ENCODE measurements at places on chromosomes 1 and 21.

DNA sequence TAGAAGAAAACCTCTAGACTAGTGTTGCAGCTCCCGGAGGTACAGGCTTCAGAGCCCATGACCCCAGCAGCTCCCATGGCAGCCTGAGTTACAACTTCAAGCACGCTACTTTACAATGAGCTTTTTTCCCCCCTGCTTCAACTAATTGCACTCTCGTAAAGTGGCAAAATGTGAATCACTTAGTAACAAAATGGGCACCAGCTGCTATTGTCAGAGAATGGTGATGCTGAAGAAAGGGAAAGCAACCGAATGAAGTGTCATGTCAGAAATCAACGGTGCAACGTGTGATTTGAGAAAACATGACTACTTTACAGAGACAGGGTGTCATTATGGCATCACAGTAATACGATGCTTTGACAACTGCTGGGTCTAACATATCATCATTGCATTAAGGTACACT is 40.5 kb downstream of the ESRRG start:
- no peak for DNase-seq

DNA sequence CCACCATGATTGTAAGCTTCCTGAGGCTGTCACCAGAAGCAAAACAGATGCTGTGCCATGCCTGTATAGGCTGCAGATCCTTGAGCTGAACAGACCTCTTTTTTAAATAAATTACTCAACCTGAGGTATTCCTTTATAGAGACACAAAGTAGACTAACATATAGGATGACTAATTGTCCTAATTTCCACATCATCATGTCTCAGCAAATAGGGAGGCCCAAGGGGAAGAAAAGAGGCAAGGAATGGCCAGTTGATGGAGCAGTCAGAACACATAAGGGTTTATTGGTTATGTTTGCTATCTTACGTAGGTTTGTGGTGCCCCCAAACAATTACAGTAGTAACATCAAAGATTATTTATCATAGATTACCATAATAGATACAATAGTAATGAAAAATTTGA is 126.2 kb downstream of the RASAL2 start:
- DNase-seq, result no peak

DNA sequence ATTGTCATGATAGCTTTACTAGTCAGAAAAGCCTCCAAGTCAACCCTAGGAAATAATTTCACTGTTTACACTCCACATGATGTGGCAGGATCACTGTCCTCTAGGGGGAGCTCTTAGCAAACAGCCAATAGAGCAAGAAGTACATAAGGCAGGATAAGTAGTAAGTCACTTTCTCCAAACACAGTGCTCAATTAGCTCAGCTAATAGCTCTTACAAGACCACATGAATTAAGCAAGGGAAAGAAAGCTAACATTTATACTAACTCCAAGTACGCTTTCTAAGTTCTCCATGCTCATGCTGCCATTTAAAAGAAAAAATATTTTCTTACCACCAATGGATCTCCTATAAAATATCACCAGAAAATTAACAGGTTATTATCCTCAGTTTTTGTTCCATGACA is 66.9 kb upstream of the LRIF1 start:
- DNase-seq, result peak; percentile 13

DNA sequence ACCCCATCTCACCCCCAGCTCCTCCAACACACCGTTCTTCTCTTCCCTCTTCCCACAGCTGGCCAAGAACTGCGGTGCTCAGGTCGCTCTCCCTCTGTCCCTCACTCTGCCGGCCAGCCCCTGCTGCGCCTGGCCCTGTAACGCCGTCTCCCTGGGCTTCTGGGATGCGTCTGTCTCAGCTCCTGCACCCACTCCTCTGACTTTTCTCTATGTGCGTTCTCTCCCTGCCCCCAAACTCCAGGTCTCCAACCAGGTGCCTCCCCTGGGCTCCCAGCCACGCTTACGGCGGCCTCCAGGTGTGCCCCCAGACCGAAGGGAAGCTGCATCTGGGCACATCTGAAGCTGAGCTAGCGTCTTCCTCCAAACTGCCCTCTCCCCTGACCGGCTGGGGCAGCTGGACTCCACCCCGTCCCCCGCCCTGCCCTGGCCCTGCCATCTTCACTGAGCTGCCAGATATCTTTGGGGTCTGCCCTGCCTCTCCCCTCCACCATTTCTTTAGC is 2.6 kb downstream of the KRTAP10-12 start:
- no peak for DNase-seq

- DNase-seq, result no peak
These were observed 21.4 kb upstream of the LSM10 start for GRCh38 chr1:36419140-36419539.

DNA sequence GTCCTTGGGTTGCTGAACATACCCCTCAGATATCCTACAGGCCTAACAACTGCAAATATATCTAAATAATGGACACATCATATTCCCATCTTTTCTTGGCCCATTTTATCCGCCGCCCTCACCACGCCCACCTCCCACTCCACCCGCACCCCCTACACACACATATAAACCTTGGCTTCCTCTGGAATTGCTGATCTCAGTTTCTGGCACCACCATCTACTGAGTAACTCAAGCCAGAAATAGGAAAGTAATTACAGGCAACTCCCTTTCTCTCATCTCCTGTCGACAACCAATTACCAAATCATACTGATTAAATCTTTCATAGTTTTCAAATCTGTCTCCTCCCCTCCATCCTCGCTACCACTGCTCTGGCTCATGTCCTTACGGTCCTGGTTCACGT is 4.7 kb downstream of the RGS8 start:
- no peak for DNase-seq

GRCh38 chr1:183003203-183003602 is 20.0 kb upstream of the LAMC1 start:
- no peak for DNase-seq

DNA sequence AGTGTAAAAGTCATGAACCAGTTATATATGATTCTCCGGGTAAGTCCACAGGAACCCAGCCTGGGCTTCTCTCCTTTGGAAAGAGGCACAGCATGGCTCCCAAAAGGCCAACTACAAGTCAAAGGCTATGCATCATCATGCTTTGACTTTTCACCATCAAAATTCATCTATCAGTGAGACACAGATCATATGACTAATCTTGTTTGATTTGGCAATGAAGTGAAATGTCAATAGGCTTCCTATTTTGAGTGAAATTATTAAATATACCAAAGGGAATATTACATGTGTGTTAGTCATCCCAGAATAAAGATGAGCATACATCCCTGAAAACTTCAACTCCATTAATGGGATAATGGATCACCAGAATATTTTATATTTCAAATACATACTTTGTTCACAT is 83.5 kb upstream of the ADGRL2 start:
- no peak for DNase-seq

DNA sequence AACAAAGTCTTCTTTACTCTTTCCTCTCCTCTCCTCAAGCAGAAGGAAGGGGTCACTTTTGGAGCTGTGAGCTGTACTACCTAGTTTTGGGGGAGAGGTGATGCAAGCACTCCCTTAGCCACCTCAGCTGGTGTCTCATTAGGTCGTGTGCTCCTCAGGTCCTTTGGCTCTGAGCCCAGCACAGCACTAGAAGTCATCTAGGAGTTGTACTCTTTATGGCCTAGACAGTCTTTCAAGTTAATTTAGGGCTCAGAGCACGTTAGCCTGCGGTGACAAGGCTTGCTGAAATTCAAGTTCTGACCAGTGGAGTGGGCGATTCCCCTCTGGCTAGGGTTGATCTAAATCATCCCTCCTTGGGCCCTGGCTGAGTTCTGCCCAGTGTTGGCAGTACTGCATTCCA is 48.0 kb upstream of the WDR26 start:
- no peak for DNase-seq

DNA sequence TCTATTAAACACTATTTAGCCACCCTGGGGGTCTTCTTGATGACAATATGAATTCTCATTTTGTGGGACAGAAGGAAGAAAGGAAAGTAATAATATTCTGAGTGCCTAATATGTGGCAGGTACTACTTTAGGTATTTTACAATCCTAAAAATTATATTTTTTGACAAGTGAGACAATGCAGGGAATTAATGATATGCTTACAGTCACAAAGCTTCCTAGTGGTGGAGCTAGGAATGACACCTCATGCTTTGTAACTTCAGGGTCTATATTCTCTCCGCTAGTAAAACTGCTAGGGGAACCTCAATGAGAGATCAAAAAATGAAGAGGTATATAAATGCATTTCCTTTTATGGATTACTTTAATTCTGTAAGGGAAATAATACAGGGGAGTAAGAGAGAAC is 44.3 kb downstream of the TPR start:
- DNase-seq, result no peak

DNA sequence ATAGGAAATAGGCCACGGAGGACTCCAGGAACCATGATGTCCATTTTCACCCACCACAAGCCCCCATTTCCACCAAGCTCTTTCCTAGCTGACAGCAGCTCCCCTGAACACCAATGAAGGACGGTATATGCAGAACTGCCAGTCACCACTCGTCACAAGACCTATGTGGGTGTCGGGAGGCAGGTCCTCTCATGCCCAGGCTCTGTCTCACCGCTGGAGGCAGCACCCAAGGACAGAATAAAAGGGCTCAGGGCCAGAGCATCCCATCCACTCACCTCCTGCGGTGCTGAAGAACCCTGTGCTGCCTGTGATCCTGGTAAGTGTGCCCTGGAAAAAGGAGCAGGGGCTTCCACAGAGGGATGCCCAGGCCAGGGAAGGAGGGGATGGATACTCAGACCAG is at the start of gene LCE1F:
LCE1F (plus strand) TSS at position 266 of the 400 bp plus-strand sequence. CDS start 1,232 bp downstream, outside the sequence.
- no peak for DNase-seq

- no peak for DNase-seq
These were observed 66.6 kb downstream of the SCMH1 start for GRCh38 chr1:41175546-41175945.

- DNase-seq, result no peak
These were observed 79.5 kb downstream of the NRIP1 start for GRCh38 chr21:14985306-14985705.

DNA sequence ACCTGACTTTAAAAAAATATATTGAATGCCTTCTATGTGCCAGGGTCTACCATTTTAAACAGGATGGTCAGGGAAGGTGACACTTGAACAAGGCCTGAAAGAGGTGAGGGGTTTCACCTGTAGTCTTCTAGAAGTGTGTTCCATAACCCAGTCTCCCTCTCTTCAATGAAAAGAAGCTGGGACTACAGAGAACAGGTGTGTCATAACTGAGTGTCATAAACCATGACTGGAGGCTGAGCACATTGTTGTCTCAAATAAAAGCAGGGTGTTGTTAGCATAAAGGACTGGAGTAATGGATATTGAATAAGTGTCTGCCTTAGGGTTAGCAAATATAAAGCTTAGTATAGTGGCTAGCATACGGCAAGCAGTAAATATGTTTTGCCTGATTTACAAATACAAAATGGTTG is 65.4 kb downstream of the SYDE2 start:
- no peak for DNase-seq

DNA sequence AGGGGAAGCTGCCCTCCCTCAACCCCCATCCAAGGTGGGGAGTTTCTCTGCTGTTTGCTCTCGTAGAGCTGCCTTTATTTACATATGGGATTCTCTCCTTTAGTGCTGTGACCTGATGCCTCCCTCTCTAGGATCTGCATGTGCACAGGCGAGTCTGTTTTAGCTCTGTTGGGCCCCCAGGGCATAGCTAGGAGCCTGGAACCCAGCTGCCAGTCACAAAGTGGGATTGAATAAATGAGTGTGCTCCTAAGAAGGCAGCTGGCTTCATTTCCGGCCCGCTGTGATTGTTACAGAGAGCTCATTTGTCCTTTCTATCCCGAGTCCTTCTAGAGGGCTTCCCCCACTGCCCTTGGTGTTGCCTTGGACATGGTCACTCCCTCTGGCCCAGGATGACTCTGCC is 176.6 kb downstream of the GRIK3 start:
- no peak for DNase-seq

GRCh38 chr1:5834477-5835178 is 157.6 kb downstream of the NPHP4 start:
- DNase-seq, result no peak

- DNase-seq, result no peak
These were observed 45.2 kb downstream of the EPRS1 start for GRCh38 chr1:220001095-220001501.

GRCh38 chr1:160522136-160522535 is 919 bp downstream of the SLAMF6 start:
- DNase-seq, result no peak

- no peak for DNase-seq
These were observed 67.3 kb upstream of the OLIG2 start for GRCh38 chr21:32958288-32959002.

- DNase-seq, result no peak
These were observed 974 bp downstream of the ACTN2 start for GRCh38 chr1:236687273-236687672.
